ENCODE measurements at places on chromosomes 7 and 10. TPM values are rescaled to one million over a fixed set of nuclear protein-coding genes. Genes with fewer than 3 reads are reported as not detected.

BMS1 gene
- total RNA-seq, result 25.9 TPM

RASA4B gene
- total RNA-seq, result 0.76 TPM

CRYGN gene
- not detected for total RNA-seq

DNA sequence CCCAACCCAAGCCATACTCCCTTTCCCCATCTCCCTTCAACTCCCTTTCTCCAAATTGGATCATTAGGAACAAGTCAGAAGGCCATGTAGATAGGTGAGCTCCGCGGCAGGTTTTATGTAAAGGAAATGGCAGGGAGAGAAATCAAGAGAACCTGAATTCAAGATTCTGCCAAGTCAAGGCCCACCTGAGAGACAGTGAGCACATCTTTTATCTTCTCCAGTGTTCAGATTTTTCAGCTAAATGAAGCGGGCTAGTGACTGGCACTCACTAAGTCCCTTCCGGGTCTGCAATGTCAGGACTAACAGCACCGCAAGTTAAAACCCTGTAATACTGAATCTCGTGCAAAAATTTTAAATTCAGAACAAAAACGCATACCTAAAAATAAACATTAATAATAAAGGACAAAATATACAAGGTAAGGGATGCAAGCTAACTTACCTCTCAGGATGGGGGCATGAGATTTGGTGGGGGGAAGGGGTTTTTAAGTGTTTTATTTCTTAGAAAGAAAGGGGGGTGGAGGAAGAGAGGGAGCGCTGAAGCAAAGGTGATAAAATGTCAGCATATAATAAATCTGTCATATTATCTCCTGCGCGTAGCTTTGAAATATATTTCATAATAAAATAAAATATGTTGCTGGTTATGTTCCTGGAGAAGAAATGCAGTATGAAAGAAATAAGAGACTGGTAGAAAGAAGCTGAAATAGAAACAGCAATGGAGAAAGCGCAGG is 17.6 kb downstream of the TCAF1 start:
- peak overlapping the region; percentile 75 for H3K4me3 ChIP-seq
- H3K27me3 ChIP-seq, result no peaks in the 10 kb centered on the region
- H3K4me1 ChIP-seq, result peaks cover 10% of the 10 kb centered on the region
- peak overlapping the region; percentile 17 for H3K27ac ChIP-seq
- DNase-seq, result no peak

GRCh38 chr7:132750530-132751217 is 174.4 kb upstream of the PLXNA4 start:
- peaks cover 71% of the 10 kb centered on the region for H3K27me3 ChIP-seq
- DNase-seq, result no peak
- no peaks in the 10 kb centered on the region for H3K36me3 ChIP-seq
- H3K27ac ChIP-seq, result no peak overlapping the region
- no peaks in the 10 kb centered on the region for H3K4me1 ChIP-seq

DNA sequence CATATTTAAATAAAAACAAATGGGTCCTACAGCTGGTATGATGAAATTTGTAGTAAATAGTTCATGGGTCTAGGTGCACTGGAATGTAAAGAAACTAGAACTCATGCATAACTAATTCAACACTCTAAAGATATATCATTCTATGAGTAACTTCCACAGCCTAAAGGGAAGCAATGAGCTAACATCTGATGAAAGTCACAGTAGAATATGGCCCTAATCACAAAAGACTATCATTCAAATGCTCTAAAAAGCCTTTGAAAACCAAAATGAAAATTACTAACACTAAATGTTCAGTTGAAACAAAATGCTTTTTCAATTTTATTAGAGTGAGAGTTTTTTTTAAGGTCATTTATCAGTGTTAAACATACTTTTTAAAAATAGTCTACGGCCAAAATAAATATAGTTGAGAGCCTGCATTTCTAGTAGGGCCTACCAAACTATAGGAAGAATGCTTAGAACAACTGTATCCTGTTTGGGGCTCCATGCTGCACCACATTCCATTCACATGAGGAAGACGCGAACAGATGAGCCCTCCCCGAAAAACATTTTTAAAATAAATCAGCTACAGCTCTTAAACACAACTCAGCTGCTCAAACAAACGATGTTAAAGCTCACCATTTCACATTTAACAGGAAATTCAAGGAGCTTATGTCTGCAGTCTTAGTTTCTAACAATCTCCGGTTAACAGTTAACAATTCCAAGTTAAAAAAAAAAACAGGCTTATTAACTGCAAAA is 134.5 kb downstream of the NRBF2 start:
- peaks cover 52% of the 10 kb centered on the region for H3K36me3 ChIP-seq
- peaks cover 21% of the 10 kb centered on the region for H3K4me1 ChIP-seq
- peak overlapping the region; percentile 99 for H3K27ac ChIP-seq
- peak overlapping the region; percentile 93 for H3K4me3 ChIP-seq
- no peaks in the 10 kb centered on the region for H3K27me3 ChIP-seq

GRCh38 chr7:135466442-135467206 is 43.3 kb downstream of the CNOT4 start:
- H3K4me3 ChIP-seq, result no peak overlapping the region
- H3K36me3 ChIP-seq, result peaks cover 5% of the 10 kb centered on the region
- no peaks in the 10 kb centered on the region for H3K27me3 ChIP-seq
- H3K4me1 ChIP-seq, result peaks cover 16% of the 10 kb centered on the region
- DNase-seq, result no peak
- peak overlapping the region; percentile 79 for H3K27ac ChIP-seq

GRCh38 chr10:46541735-46542566 is 14.5 kb downstream of the GPRIN2 start:
- no peak overlapping the region for H3K27ac ChIP-seq
- no peak overlapping the region for H3K4me3 ChIP-seq
- peak; percentile 6 for DNase-seq
- peaks cover 58% of the 10 kb centered on the region for H3K4me1 ChIP-seq

- peaks cover 23% of the 10 kb centered on the region for H3K4me1 ChIP-seq
- DNase-seq, result no peak
- no peak overlapping the region for H3K4me3 ChIP-seq
- no peaks in the 10 kb centered on the region for H3K27me3 ChIP-seq
- no peak overlapping the region for H3K27ac ChIP-seq
Observed at GRCh38 chr7:139600306-139600705, 76.8 kb downstream of the CLEC2L start.
